ENCODE measurements at places on chromosomes 5 and 9.

DNA sequence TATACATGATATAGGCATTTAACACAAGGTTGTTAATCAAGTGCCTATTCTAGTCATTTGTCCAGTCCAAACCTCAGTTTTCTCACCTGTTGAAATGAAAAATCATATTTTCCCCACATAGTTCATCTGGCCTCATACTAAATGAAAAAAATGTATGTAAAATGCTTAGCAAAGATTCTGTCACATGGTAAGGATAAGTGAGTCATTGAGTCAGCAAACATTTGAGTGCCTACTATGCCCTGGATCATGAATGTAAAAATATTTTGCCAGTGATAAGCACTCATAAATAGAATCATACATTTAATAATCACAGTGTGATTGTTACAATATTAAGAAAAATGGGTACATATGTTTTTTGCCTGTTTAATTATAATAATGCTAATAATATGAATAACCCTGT, 181.2 kb upstream of the PAPPA start:
- no peak for DNase-seq

DNA sequence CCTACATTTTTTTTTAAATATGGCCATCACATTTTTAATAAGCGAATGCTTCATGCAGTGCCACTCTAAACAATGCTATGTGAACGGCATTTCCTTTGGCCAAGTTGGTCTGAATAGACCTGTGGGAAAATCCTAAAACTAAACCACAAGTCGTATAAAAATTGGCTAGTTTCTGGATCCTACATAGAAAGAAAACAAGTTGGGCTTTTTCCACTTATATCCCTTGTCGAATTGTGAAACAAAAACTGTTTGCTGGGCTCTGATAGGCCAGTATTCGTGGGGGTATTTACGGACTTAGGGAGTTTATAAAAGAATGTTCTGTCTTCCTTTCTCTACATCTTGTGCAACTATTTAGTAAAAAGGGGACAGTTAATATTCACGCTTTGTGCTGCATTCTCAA, 153.1 kb upstream of the KLF9 start:
- no peak for DNase-seq

DNA sequence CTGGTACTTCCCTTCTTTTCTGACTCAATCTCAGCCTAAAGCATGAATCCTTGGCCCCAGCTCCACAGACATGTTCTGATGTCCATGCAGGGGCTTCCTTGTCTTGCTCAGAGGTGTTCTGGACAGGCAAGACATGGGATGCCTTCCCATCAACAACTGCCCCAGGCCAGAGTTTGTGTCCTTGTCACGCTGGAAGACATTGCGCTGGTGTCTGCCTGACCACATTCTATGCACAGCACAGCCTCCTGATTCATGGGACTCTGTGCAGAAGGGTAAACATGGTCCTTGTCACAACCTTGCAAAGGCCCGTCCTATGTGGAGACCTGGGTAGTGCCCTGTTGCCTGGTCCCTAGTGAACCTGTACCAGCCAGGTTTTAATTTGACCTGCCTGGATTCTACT, 212.2 kb downstream of the FSTL4 start:
- DNase-seq, result no peak

GRCh38 chr5:52799358-52799982, 11.8 kb downstream of the ITGA1 start:
- DNase-seq, result peak; percentile 61

- no peak for DNase-seq
These were observed 284.8 kb downstream of the PDE4D start for GRCh38 chr5:59608745-59609144.

GRCh38 chr9:86687788-86688187, 259.5 kb downstream of the GAS1 start:
- DNase-seq, result no peak

GRCh38 chr5:16975950-16976624, 40.0 kb upstream of the MYO10 start:
- DNase-seq, result no peak
